ENCODE measurements at places on chromosomes 1 and 21.

DNA sequence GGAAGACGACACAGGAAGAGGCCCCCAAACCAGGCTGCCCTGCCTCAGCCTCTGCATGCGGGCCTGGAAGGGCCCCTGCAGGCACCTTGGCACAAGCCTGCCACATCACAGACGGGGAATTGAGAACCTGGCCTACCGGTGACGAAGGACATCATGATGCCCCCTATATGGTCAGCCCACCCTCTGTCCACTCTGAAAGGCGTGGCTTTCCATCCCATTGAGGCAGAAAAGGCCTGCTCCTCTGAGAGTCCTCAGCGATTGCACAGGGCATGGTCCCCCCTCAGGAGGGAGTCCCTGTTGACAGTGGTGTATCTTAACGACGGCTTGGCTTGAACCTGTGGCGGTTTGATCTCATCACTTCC is 11.4 kb downstream of the KRTAP10-1 start:
- DNase-seq: no peak

GRCh38 chr1:14137411-14138134 is 437.6 kb downstream of the PRDM2 start:
- no peak for DNase-seq

DNA sequence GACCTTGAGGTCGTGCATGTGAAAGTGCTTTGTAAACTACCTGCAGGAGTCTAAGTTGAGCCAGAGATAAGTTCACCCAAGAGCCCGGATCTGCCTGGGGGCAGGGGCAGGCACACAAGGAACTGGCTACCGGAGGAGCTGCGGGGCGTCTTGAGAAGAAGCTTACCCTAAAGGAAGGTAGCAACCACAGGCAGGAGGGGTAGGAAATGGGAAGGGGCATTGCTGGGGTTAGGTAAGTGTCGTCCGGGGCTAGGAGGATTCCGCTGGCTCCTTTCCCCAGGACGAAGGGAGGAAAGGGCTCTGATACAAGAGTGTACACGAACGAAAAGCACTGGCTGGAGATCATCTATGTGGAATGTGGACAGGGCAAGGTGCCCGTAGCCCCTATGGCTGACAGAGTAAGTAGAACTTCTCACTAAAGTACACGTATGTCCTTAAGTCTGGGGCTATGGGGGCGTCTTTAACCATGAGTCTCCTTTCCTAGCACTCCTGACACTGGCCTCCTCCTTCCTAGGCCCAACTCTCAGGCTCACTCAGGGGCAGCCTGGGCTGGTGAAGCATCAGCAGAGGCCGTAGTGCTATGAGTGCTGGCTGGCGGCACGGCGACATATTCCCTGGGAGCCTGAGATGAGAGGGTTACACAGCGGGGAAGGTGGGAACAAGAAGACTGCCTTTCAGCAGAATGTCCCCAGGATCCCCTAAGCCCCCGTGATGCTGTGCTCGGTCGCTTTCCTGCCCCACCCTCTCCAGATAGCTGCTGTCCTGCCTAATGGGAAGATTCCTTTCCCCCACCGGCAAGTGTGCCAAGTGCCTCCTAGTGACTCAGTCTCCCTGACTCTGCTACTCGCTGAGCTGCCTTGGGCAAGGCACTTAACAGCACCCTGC is 9.1 kb upstream of the GALNT2 start:
- no peak for DNase-seq

DNA sequence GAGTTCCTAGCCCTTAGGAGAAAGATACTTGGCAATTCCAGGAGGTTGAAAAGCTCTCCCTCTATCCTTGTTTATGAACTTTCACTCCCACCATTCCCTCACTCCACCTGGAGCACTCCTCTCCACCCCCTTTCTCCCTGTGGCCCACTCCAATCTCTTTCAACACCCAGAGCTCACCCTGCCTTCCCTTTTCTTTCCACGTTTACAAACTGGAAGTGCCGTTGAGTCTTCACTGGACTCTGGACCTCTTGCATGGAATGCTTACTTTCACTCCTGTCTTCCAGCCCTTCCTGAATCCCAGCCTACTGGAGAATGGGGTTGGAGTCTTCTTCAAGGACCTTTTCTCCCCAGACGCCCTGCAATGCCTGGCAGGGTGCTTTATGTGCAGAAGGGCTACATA is 198.5 kb downstream of the RHOU start:
- no peak for DNase-seq

- DNase-seq: no peak
These were observed 104.5 kb downstream of the CENPF start for GRCh38 chr1:214707306-214708087.

GRCh38 chr21:28758042-28758882 is 234.4 kb downstream of the LTN1 start:
- DNase-seq: no peak

- no peak for DNase-seq
These were observed 442 bp upstream of the CSMD2 start for GRCh38 chr1:34165422-34165921.

DNA sequence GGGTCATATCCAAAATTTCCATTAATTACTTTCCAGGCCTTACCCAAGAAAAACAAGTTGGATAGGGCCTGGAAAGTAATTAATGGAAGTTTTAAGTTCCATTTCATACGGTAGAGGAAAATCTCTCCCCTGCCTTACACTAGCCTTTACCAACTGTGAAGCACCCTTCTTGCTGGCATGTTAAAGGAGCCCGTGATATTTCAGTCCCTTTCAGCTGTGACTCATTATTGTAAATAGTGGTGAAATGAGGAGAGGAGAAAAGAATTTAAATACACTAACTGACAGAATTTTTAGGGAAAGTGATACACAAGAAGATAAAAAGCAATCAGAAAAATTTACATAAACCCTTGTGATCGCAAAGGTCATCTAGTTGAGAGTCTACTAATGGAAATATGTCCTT is 20.3 kb upstream of the KAZN start:
- DNase-seq: no peak

- DNase-seq: no peak
These were observed 56.0 kb downstream of the TBCE start for GRCh38 chr1:235423214-235423652.

DNA sequence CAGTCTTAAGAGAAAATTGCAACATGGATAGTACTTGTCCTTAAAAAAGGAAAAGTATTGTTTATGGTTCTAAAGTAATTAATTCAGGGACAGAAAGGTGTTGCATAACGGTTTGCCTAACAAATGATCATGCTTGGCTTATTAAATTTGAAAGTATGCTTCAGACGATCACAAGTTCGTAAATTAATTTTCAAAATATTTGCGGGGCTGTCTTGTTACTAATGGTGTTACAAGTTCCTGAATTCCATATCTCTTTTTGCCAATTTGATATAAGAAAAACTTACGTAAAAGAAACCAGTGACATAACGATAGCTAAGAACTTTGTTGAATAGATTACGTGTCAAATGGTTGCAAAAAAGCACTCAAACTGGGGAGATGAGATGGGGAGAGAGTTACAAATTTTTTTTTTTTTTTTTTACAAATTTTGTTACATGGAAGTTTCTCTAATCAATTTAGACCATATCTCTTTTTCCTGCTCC is 1.3 kb downstream of the AGO3 start:
- no peak for DNase-seq

DNA sequence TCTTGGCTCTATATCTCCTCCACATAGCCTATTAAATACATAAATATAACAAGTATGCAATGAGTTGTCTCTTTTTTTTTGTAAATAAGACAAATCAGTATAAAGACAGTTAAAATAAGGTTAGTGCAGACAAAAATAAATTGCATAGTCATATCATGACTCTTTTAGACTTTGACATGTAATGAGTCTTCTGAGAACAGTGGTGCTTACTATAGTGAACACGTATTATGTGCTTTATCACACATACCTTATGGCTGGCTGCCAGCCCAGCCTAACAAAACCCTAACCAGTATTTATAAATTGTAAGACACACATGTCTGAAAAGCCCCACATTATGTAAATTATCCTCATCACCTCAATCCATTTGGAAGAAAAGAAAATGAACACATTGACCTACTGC is 29.1 kb upstream of the F13B start:
- no peak for DNase-seq

GRCh38 chr1:208213786-208214185 is 30.4 kb downstream of the PLXNA2 start:
- DNase-seq: no peak

DNA sequence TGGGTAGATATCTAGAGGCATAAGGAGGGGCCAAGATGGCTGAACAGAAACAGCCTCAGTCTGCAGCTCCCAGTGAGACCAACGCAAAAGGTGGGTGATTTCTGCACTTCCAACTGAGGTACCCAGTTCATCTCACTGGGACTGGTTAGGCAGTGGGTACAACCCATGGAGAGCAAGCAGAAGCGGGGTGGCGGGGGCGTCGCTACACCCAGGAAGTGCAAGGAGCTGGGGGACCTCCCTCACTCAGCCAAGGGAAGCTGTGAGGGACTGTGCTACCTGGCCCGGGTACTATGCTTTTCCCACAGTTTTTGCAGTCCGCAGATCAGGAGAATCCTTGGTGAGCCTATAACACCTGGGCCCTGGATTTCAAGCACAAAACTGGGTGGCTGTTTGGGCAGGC is 26.0 kb downstream of the KIFAP3 start:
- no peak for DNase-seq

- DNase-seq: no peak
These were observed 25.2 kb downstream of the EVA1C start for GRCh38 chr21:32437729-32438128.

GRCh38 chr1:224045556-224045955 is 68.4 kb upstream of the FBXO28 start:
- DNase-seq: no peak

GRCh38 chr1:82143108-82143833 is 342.5 kb downstream of the ADGRL2 start:
- no peak for DNase-seq

GRCh38 chr1:25991937-25992688 is 5.8 kb downstream of the PAFAH2 start:
- no peak for DNase-seq

DNA sequence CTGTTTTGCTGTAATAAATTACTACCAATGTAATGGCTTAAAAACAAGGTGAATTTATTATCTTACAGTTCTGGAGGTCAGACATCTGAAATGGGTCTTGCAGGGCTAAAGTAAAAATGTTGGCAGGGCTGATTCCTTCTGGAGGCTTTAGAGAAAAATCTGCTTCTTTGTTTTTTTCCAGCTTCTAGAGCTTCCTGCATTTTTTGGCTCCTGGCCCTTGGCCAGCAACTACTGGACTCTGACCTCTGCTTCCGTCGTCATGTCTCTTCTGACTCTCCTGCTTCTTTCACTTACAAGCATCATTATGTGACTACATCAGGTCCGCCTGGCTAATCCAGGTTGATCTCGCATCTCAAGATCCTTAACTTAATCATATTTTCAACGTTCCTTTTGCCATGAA is 350.9 kb downstream of the S1PR1 start:
- no peak for DNase-seq

DNA sequence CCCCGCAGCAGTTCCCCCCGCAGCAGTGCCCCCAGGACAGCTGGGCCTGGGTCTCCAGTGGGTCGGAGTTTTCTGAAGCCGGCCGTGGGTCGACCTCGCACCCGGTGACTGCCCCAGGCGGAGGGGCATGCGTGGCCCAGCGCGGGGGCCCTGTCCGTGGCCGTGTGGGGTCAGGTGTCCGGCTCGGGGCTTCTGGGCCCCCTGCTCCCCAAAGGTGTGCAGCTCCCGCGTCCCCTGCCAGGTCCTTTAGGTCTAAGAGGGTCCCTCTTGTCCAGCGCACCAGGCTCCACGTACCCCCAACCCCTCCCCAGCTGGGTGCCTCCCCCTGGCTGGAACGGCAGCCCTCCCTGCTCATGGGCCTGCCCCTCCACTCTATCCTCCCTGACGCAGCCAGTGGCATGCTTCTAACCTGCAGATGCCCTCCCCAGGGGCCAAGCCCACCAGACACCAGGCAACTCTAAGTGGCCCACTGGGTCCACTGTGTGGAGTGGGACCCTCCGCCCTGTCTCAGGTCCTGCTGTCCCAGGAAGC is 5.9 kb upstream of the HES4 start:
- no peak for DNase-seq

DNA sequence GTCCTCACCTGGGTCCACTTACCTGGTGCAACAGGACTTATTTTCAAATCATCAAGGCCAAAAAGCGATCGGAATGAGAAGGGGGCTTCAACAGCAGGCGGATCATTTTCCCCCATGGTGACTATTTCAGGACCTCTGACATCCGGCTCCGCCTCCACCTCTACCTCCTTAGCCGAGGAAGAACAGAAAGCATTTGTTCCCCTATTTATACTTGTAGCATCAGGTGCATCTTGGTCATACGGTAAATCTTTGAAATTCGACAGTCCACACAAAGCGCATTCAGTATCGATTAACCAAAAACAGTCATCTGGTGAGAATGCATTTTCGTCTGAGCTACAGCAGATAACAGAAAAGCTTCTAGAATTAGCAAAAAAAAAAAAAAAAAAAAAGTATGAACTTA is 550 bp downstream of the TMPRSS3 start:
- DNase-seq: no peak

- DNase-seq: peak; percentile 28
These were observed 90.0 kb downstream of the GRIK1 start for GRCh38 chr21:29849735-29850176.

- no peak for DNase-seq
These were observed 15.0 kb upstream of the GPR25 start for GRCh38 chr1:200857804-200858203.

DNA sequence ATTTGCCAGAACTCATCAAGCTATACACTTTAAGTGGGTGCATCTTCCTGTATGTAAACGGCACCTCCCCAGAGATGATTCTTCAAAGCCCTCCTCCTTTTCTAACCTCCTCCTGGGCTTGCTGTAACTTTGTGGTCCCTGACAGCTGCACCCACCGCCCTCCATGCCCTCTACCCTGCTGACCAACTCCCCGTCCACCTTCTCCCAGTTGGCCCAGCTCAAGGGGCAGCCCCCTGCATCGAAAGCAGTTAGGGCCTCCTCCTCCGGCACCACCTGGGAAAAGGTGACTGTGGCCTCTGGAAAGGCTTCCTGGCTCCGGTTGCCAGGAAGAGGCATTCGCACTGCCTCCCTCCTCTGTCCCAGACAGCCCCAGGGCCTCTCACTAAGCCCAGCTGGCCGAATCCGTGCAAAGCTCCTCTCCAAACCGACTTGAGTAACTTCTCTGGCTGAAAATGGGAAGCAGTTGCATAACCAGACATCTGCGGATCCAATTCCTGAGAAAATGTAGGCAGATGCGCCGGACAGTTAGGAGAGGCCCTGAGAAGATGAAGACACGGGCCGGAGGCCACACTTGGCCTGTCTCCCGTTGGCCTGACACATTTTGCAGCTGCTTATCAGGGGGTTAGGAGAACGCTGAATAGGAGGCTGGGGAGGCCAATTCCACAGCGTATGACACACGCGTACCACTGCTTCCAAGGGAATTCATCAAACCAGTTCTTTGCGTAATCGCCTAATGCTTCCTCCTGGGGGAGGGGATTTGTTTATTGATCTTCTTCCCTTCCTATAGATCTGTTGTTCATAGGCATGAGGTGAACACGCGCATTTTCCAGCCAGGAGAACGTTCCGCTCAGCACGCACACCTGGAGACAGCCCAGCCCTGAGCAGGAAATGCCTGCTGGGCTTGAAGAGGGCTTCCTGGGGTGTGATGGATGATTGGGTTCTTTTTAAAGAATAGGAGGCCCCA is 48.7 kb upstream of the COL6A2 start:
- no peak for DNase-seq

GRCh38 chr1:178541829-178542553 is 29.1 kb downstream of the TEX35 start:
- peak; percentile 37 for DNase-seq

- DNase-seq: no peak
These were observed 38.8 kb upstream of the STMN1 start for GRCh38 chr1:25944986-25945385.

GRCh38 chr21:41451753-41452676 is 26.0 kb downstream of the MX1 start:
- DNase-seq: no peak
